Activated CD4-positive, alpha-beta memory T cell treated with anti-CD3 and anti-CD28 coated beads for 36 hours (primary cell): ENCODE measurements at places on chromosomes 4 and X.

GRCh38 chrX:41236629-41237028 lies 97.3 kb upstream of the DDX3X start:
- DNase-seq = no peak

DNA sequence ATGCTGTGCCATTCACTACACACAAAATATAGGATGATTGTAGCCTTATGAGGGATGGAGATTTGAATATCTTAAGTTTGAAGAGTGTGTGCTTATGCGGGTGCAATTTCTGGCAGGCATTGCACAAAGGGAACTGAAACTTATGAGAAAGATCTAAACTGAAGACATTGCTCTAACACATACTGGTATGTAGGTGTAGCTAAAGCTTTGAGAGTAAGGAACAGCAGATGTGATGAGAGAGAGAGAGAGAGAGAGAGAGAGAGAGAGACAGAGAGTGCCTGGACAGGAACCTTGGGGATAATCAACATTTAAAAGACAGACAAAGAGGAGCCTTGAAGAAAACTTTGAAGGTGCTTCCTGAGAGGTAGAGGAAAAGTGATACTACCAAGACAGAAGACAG lies 379.7 kb downstream of the SPRY1 start:
- no peak for DNase-seq

DNA sequence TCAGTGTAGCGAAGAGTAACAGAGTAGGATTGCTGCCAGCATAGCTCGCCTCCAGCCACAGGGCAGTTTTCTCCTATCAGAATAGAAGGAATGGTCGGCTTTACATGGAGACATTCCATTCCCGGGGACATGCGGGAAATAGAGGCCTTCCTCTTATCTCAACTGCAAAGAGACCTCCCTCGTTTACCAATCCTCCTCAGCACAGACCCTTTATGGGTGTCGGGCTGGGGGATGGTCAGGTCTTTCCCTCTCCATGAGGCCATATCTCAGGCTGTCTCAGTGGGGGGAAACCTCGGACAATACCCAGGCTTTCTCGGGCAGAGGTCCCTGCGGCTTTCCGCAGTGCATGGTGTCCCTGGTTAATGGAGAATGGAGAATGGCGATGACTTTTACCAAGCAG lies 285.0 kb downstream of the ASMT start:
- no peak for DNase-seq

GRCh38 chr4:118173126-118173525 lies 138.8 kb downstream of the NDST3 start:
- DNase-seq = no peak

- peak; percentile 14 for DNase-seq
Measured at GRCh38 chr4:14792702-14793227, 209.5 kb upstream of the CPEB2 start.

DNA sequence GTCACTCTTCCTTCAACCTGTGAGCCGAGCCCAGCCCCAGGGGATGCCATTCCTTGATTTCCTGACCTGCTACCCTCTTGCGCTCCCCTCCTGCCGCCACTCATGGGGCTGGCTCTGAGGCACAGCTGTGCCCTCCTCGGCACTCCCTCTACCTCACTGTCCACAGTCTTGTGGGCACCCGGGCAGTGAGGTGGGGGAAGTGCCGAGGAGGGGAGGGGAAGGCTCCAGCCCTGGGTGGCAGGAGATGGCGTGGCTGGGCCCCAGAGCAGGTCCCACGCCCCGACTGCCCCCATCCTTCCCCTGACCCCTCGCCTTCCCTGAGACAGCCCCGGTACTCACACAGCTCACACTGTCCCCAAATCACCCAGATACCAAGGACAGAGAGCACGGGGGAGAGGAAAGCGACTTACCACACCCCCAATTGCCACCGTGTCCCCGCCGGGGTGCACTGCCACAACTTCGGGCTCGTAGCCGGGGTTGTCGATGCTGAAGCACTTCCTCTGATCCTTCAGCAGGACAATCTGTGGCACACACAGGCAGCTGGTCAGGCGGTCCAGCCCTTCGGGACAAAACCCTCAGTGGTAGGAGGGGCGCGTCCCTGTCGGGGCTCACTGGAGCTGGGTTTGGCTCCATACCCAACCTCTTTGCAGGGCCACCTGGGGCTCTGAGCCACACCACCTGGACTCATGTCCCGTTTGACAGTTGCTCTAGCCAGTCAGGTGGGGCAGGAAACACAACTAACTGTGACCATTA lies 37.9 kb downstream of the WDR1 start:
- peak; percentile 6 for DNase-seq

GRCh38 chr4:161256716-161257115 lies 907.1 kb downstream of the FSTL5 start:
- no peak for DNase-seq

DNA sequence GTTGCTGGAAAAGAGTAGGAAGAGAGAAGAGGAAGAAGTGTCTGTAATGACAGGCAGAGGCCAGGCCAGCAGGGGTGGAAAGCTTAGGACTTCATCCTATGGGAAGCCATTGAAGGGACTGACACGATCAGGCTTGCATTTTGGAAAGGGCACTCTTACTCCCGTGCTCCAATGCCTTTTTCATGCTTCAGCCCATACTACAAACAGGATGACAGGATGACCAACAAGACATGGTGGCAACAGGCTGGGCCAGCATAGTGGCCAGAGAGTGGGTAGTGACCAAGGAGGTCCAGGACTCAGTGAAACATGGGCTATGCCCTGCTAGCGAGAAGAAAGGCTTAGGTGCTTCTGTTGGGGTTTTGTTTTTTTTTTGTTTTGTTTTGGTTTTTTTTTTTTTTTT lies 2.6 kb upstream of the KLF3 start:
- no peak for DNase-seq
